ENCODE measurements at places on chromosomes 7 and 10.
A peak's percentile ranks its signal among the peaks of the same experiment; 100 is the strongest.

DNA sequence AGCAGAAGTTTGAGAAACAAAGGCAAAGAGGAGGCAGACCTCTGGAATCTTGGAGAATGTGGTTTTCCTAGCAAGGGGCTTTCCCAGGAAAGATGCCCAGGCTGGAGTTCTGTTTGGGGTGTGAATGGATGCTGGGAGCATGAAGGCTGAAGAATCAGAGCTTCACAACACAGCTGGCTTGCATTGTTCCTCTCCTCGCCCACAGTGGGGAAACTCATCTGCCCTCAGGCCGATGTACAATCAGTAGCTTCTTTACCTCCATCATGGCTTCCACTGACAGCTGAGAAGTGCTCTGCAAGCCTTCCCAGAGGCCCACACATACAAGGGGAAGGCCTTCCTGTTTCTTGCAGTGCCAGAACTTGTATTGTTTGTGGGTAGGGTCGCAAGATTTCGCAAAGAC, 90.8 kb upstream of the HECTD2 start:
- DNase-seq: no peak

GRCh38 chr7:107327986-107328569, 141.8 kb upstream of the GPR22 start:
- no peak for DNase-seq

GRCh38 chr10:63707254-63707910, 186.2 kb downstream of the REEP3 start:
- no peak for DNase-seq

- no peak for DNase-seq
Observed at GRCh38 chr10:121865554-121865953, 62.3 kb downstream of the ATE1 start.

DNA sequence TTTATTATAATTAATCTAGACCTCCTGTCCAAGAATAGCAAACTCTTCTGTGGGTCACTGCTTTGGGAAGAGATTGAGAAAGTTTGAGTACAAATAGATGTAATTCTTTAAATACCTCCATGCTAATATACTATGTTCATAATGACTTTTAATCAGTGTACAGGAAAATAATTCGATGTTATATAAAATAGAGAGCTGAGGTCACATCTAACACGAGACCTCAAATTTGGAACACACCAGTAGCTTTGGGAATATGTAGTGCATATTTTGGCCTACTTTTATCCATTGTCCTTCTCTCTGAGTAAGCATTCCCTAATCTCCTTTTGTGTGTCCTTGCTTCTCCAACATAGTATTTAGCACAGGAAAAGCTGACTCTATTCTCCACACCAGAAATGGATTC, 27.3 kb upstream of the CABCOCO1 start:
- no peak for DNase-seq

DNA sequence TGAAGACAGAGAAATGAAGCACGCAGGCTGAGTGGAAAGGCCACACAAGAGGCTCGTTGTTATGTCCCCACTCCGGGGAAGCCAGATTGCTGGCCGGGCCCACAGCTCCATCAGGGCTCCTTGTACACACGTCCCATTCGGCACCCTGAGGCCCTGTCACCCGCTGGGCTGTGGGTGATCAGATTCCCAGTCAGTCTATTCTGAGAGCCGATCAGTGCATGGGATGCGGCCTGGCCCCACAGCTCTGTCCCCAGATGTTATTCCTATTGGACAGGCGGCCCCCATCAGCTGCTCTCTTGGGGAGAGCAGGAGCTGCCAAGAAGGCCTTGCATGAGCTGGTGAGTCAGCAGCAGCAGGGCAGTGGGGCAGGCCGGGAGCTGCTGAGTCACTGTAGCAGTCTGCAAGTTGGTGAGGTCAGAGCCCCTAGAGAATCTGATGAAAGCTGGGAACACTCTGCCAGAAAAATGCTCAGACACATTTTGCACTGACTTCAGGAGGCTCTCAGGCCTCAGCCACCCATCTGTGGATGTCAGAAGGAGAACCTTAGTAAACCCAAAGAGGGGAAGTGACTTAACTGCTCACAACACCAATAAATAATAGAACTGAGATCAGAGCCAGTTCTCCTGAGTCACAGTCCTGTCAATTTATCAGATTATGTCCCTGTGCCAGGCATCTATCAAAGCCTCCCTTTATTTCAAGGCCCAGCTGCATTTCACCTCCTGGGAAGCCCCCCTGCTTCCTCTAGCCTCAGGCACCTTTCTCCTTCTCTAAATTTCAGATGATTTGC, 9.4 kb upstream of the PSAP start:
- peak; percentile 28 for DNase-seq

- DNase-seq: no peak
Observed at GRCh38 chr10:27663621-27664020, 82.0 kb downstream of the MKX start.

DNA sequence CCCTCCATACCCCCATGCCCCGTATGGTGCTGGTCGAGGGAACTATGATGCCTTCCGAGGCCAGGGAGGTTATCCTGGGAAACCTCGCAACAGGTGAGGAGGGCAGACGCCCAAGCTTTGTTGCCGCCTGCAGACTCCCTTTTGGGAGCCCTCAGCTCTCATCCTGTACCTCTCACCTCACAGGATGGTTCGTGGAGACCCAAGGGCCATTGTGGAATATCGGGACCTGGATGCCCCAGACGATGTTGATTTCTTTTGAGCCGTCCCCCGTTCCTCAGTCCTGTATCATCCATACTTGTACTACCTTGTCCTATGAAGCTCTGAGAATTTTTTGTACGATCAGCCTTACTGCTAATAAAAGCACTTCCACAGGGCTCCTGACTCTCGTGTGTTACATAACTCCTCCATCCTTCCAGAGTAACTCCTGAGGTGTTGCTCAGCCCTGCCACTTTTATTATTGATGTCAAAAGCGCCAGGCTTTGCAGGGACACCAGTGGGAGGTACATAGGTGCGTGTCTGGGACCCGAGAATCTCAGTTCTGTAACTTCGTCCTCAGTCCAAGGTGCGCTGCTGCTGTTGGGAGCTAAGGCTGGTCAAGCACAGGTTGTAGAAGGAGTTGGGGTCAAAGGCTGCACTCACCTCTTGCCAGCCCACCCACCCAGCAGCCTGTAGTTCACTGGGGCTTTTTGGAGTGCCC, 1.1 kb downstream of the UFSP1 start:
- DNase-seq: no peak

- no peak for DNase-seq
Observed at GRCh38 chr7:12031186-12031585, 179.9 kb upstream of the TMEM106B start.

DNA sequence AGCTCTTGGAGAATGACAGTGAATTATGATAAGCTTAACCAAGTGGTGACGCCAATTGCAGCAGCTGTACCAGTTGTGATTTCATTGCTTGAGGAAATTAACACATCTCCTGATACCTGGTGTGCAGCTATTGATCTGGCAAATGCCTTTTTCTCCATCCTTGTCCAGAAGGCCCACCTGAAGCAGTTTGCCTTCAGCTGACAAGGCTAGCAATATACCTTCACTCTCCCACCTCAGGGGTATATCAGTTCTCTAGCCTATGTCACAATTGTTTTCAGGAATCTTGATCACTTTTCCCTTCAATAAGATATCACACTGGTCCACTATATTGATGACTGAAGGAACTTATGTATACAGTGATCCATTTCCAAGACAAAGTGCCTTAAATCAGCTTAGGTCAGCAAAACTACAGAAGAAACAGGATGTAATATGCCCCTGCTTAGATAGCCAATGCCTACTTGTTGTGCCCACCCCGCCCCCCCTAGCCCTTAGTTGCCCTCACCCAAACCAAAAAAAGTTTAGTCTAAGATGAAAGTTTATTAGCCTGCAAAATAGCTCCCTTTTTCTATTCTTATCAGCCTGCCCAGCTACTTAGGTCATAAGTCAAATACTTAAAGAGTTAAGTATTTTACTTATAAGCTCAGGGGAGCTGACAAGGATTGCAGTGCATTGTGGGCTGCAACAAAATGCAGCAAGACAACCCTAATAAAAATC, 45.1 kb downstream of the PTPRE start:
- DNase-seq: no peak

- no peak for DNase-seq
Observed at GRCh38 chr10:124827474-124827873, 25.9 kb downstream of the ABRAXAS2 start.

GRCh38 chr7:122887198-122887597, 938 bp upstream of the CADPS2 start:
- no peak for DNase-seq

GRCh38 chr10:79487296-79488194, 24.8 kb upstream of the EIF5AL1 start:
- DNase-seq: no peak

- DNase-seq: no peak
Observed at GRCh38 chr10:79153745-79154144, 85.0 kb downstream of the ZMIZ1 start.

DNA sequence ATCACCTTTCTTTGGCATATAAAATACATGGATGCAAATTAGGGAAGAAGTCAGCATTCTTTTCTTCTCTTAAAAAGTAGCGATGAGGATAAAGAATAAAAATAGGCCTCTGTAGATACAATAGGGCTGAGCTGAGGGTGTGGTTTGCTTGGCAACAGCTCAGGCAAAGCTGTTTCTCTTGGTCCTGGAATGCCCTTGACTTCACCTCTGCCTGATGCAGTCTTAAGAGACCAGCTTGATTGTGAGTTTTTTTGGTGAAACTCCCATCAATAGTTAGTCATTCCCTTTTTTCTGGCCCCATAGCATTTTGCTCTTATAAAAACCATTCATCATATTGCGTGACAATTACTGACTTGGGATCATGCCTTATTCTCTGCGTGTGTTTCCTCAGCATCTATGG, 42.1 kb upstream of the MKLN1 start:
- DNase-seq: no peak

- no peak for DNase-seq
Observed at GRCh38 chr7:141295367-141295895, 221.6 kb downstream of the TMEM178B start.

GRCh38 chr7:7529328-7529727, 6.3 kb downstream of the COL28A1 start:
- DNase-seq: no peak

DNA sequence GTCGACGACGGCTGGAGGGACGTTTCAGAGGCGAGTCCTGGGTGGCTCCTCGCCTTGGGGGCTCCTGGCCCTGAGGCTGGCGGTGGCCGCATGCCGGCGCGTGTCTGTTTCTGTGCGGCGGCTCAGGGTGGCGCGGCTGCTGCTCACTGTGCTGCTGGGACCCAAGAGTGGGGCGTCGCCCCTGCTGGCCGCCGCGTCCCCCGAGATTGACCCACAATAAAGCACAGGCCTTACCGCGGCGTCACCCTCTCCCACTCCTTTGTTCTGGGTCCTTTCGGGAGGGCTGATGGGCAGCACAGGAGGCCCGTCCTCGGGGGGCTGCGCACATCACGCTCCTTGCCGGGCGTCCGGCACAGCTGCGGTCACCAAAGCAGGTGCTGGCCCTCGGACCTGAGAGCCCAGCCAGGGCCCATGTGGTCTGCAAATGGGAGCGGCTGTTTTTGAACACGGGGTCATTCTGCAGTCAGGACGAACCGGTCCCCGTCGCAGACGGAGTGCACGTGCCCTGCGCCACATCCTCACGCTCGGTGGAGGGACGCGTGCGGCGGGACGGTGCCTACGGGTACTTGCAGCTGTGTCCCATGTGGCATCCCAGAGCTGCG, 19.2 kb downstream of the GET4 start:
- DNase-seq: no peak

DNA sequence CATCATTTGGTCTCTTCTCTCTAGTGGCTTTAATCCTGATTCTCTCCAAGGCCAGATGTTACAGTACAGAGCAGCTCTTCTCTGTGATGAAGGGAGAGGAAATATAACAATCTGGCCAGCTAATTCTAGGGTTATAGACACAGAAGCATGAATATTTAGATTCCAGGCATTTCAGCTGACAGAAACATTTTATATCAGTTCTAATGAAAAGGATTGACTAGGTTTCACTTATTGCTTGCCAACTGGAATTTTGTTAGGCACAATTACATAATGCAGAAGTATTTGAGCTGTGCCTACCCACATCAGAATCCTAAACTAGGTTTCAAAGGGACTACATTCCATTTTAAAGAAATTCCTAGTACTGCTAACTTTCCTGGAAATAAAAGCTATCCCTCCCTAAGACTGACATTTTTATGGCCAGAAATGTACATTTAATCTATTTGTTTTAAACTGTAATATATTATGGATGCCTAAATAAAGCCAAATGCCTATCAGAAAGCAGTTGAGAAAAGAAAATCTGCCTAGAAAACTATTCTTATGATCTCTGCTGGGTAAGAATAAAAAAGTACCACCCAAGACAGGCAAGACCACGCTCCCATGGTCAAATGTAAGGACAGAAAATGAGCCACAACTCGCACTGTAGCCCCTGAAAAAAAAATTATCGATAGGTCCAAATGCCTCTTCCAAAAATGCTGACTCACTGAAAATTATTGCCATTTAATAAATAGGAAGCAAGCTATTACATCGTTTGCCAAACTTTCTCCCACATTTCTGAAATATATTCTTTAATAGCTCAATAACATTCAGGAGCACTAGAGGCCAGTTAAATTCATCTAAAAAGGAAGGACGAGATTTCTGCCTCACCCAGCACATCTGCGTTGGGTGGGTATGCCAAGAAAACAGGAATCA, 498.1 kb downstream of the KCNMA1 start:
- DNase-seq: no peak

DNA sequence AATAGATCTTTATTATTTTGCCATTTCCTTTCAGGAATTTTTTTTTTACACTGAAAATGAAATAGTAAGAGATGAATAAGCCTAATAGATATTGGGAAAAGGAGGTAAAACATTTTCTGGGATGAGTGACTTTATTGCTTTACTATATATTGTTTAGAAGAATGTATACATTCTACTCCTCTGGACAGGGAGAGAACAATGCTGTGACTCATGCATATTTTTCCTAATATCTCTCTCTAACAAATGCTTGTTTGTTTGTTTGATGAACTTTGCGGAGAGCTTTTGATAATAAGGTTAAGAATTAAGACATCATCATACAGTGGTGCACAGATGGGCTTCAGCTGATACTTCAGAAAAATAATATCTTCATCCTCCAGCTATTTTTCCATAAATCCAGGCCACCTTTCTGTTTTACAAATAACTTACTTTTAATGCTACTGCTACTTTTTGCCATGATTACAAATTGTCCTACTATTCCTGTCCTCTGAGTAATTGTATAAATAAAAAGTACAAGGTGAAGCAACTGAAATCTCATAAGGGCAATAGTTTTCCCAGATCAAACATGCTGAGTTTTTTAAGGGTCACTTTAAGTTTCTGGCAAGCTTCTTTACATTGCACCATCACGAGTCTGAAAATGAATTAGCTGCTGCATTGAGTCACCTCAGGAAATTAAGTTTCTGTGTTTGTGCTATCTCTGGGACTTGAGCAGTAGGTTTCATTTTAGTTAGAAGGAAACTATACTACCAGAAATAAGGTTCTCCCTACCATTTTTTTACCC, 207.3 kb upstream of the POT1 start:
- no peak for DNase-seq

- DNase-seq: no peak
Observed at GRCh38 chr10:81817596-81818170, 57.3 kb upstream of the NRG3 start.

- DNase-seq: no peak
Observed at GRCh38 chr7:132458729-132459128, 117.5 kb downstream of the PLXNA4 start.

DNA sequence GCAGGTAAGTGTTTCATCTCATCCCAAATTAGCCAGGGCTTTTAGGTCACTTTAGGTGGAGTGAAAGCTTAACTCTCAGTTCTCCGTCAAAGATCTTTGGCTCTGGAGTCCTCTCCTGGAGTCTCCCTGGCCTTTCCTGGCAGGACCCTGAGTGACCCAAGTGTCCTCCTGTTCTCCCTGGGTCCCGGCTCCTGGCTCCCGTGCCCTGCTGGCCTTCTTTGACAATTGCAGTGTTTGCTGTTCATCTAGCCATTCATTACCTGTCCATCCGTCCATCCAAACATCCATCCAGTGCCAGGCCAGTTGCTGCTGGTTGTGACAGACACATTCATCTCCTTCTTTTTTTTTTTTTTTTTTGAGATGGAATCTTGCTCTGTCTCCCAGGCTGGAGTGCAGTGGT, 6.2 kb upstream of the TPST1 start:
- DNase-seq: no peak

All from cortex of kidney (tissue), 1 donor.